ENCODE measurements at places on chromosomes 4 and X.

DNA sequence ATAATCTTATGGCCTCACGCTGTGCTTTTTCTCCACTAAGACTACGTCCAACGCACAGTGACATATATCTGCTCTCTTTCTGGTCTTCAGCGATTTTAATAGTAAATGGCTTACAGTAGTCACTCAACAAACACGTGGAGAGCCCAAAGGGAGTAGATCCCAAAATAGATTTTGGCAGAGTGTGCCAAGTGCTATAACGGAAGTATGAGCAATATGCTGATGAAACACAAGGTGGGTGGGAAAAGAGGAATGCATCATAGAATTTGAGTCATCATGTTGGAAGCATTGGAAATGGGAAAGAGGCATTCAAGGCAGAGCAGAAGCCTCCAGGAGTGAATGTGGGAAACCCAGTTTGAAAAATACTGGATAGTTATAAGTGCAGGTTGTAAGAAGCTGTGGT lies 129.1 kb upstream of the LDB2 start:
- no peak for DNase-seq

- no peak for DNase-seq
Observed at GRCh38 chr4:141458501-141458900, 177.9 kb upstream of the IL15 start.

DNA sequence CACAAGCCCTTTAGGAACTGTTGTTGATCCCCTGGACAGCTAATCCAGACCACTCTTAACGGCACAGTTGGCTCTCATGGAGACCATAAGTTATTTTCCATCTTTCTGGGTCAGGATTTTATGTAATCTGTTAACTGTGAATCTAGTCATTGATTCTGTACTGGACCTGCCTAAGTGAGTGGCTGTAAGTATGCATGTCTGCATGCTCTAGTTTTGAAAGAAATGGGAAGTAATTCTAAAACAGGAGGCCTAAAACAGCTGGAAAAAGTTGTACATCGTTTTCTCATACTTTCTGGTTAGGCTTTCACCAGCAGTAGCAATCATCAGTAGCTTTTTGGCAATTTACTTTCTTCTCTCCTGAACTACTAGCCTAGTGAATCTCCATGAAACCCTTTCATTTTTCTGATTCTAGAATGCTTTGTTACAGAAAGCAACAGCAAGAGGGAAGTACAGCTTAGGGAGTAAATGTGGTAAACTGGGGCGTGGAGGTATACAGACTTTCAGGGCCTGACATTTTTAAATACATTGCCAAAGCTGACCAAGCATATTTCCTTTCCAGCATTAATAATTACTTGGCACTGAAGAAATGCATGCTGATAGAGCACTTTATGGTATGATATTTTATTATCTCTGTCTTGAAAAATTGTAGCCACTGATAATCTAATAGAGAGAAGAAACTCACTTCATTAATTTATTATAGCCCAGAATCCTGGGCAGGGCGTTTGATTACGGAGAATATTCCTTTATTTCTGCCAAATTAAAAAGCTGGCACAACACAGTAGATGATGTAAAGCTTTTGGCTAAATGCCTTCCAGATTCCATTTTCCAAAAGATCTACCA lies 202.7 kb downstream of the BANK1 start:
- no peak for DNase-seq

GRCh38 chr4:139764686-139765310 lies 99.2 kb downstream of the MGST2 start:
- no peak for DNase-seq

- DNase-seq, result no peak
Observed at GRCh38 chrX:39899059-39899458, 198.7 kb downstream of the BCOR start.

GRCh38 chr4:142556570-142557238 lies 289.4 kb downstream of the INPP4B start:
- no peak for DNase-seq

GRCh38 chr4:102687982-102688433 lies 72.8 kb downstream of the MANBA start:
- DNase-seq, result no peak

GRCh38 chrX:109843963-109844751 lies 111.1 kb upstream of the ACSL4 start:
- no peak for DNase-seq

DNA sequence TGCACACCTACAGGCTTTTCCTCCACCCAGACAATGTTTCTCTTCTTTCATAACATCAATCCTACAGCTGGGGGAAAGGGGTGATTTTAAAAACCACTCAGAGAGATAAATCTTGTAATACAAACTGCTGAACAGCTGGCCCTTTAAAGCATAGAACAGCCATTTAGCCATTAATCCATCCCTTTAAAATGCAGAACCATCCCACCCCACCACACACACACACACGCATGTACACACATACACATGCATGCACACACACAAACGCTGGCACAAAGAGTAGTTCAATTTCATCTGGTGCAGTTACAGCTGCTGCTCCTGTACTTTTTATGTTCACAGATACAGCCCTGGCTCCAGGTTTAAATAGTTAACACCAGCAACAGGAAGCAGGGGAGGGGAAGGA lies 426.1 kb downstream of the MID1IP1 start:
- DNase-seq, result no peak

GRCh38 chr4:170102426-170102825 lies 12.7 kb upstream of the AADAT start:
- DNase-seq, result no peak

DNA sequence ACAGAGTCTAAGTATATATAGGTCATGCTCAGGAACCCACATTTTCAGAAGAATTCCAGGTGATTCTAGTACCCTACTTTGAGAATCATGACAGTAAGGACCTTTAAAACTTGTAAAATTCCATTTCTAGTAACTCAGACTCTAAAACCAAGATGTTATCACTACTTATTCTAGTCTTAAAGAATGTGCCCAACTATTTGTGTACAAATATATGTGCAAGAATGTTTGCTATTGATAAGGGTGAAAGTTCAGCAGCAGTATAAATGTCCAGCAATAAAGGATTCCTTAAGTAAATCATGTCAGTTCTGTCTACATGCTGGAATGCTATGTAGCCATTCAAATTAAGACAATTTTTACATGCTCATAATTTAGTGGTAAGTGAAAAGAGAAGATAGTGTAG lies 71.1 kb upstream of the MAGEB2 start:
- DNase-seq, result no peak

DNA sequence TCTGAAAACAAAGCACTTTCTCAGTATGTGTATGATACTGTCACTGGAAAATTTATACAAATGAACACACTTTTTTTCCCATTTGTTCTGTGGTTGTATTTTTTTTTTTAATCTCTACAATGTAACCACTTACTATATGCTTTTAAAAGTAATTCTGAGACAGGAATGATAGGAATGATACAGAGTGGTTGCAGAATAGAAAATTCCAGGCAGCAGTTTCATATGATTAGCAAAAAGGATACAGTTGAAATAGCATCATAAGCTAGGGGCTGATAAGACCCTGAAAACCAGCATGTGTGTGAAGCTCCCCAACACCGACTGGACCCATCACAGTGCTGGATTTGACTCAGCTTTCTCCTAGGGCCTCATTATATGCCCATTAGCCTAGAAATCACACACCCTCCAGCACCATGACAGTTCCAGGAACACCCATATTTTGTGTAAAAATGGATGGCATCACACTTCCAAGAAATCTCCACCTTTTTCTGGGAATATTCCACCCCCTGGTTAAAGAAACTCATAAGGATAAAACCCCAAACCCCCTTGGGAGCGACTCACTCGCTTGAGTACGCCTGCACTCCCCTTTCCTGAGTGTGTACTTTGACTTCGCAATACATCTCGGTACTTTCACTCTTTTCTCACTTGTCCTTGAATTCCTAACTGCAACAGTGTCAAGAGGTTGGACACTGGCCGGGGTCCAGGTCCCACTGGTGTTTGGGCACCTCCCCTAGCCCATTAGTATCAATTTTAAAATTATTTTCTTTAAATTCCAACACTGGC lies 77.4 kb upstream of the AGA start:
- DNase-seq, result no peak

GRCh38 chr4:181698221-181698620 lies 545.0 kb upstream of the TENM3 start:
- DNase-seq, result no peak

GRCh38 chr4:6402566-6403399 lies 69.6 kb downstream of the PPP2R2C start:
- DNase-seq, result no peak

- DNase-seq, result no peak
Observed at GRCh38 chr4:3285558-3286334, 7.1 kb upstream of the RGS12 start.

DNA sequence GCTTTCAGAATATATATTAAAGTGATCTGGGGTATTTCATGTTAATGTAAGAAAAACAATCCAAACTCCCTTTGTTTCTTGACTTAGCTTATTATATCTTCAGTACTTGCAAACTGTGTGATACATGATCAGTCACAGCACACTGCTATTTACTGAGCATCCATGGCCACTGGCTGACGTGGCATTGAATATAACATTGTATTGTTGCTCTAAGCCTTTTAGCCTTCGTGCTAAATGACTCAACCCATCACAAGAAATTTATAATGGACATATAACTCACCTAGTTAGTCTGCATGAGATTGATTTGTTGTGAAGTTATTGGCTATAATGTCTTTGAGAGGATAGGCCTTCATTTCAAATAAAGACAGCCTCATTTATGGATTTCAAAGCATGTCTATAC lies 642.6 kb downstream of the IL1RAPL1 start:
- no peak for DNase-seq

- DNase-seq, result no peak
Observed at GRCh38 chr4:7166981-7167700, 25.2 kb upstream of the SORCS2 start.

GRCh38 chr4:158710814-158711213 lies 12.4 kb downstream of the PPID start:
- no peak for DNase-seq
